ENCODE measurements at places on chromosomes 1 and 21.

DNA sequence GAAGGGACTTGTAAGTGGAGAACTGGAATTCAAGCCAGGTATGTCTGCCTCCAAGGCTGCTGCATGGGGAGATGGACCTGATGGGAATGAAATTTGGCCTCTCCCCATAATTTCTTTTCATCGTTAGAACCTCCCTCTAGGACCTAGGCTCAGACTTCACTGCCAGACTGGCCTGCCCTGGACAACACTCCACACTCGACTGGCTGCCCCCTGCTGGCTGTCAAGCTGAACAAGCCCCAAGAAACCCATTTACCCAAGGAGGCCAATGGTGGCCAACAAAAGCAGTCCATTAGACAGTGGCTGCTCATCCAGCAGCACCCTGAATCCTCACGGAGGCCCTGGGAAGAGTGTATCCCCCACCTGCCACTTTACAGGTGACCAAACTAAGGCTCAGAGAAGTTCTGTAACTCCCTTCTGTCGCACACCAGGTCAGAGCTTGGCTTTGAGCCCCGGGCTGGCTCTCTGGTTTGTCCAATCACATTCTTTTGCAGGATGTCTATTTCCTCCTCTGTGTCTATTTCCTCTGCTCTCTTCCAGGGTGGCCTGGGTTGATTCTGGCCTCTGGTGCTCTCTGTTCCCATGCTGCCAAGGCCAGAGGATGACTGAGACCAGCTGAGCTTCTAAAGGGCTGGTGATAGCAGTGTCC, 3.8 kb downstream of the RNF186 start:
- H3K4me3 ChIP-seq = no peak overlapping the region
- no peaks in the 10 kb centered on the region for H3K36me3 ChIP-seq
- no peaks in the 10 kb centered on the region for H3K4me1 ChIP-seq
- peaks cover 4% of the 10 kb centered on the region for H3K27me3 ChIP-seq

- no peak overlapping the region for H3K27ac ChIP-seq
- H3K27me3 ChIP-seq = peaks cover 9% of the 10 kb centered on the region
- no peak overlapping the region for H3K4me3 ChIP-seq
- no peak for DNase-seq
Measured at GRCh38 chr1:204756811-204757210, 71.3 kb upstream of the LRRN2 start.

GRCh38 chr1:239244084-239244483, 142.3 kb upstream of the CHRM3 start:
- no peaks in the 10 kb centered on the region for H3K27me3 ChIP-seq
- no peaks in the 10 kb centered on the region for H3K4me1 ChIP-seq
- no peak overlapping the region for H3K27ac ChIP-seq
- no peak for DNase-seq

DNA sequence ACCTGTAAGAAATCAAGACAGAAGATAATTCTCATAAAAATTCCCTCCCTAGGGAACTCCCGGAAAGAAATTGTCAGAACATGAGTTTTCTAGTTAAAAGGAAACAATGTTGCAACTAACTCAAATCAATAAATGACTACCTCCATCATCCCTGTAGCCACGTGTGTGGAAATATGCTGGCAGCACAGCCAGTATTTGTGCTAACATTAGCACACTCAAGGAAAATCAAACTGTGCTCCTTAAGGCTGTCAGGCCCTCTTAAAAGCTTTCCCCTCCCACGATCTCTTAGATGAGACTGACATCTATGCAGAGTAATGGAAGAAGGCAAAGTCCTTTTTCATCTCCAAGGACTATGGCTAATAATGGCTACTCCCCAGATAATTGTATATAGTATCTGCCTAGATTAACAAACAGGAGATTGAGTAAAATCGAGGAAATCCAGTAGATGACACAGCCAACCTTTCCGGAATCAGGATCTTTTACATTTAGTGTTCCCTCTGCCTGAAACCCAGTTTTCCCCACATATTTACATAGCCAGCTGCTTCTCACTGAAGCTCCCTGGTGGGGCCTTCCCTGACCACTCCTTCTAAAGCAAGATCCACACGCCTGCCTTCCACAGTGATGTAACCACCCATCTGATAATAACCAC, 50.9 kb upstream of the NR5A2 start:
- peaks cover 18% of the 10 kb centered on the region for H3K27me3 ChIP-seq
- DNase-seq = no peak
- no peaks in the 10 kb centered on the region for H3K36me3 ChIP-seq

GRCh38 chr1:9371391-9371935, 78.8 kb downstream of the SPSB1 start:
- H3K27ac ChIP-seq = no peak overlapping the region
- no peaks in the 10 kb centered on the region for H3K27me3 ChIP-seq
- no peak for DNase-seq
- H3K4me3 ChIP-seq = no peak overlapping the region

DNA sequence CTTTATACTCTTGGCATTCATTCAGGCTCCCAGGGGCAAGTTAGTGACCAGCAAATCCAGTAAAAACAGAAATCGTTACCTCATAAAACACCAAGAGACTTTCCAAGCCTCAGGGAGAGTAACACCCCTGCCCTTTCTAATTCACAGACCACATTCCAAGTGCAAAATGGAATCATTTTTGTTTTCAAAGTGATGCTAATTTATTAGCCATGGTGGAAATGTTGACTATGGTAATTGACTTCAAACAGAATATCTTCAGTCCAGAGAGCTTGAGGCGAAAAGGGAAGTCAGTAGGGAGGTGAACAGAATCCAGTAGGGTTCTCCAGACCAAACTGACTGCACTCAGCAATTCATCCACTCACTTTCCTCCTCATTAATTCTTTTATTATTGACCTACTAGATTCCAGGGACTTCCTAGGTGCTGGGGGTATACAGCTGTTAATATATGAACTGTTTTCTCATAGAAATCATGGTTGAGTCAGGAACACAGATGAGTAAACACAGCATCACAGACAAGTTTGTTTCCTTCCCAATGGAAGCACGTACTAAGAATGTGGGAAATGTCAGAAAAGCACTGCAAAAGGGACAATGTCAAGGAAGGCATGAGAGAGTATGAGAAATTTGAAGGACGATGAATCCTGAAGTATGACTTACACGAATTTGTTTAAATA, 388.5 kb upstream of the C1orf87 start:
- H3K27me3 ChIP-seq = no peaks in the 10 kb centered on the region
- H3K4me1 ChIP-seq = no peaks in the 10 kb centered on the region

DNA sequence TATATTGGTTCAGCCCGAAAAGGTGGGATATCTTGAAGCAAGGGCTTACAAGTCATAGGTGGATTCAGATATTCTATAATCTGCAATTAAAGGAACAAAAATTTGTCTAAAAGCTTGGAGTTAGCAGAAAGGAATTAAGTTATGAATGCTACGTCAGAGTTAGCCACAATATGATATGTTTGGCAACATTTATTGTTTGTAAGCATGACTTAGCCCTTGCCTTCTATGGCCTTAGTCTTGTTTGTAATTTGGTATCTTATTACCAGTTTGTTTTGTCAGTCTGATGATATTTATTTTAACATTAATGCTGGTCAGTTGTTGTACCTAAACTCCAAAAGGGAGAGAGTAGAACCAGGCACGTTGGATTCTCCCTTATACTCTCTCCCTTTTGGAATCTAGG, 43.1 kb upstream of the SUCO start:
- H3K4me3 ChIP-seq = no peak overlapping the region
- no peak overlapping the region for H3K27ac ChIP-seq
- peaks cover 20% of the 10 kb centered on the region for H3K27me3 ChIP-seq

- H3K36me3 ChIP-seq = no peaks in the 10 kb centered on the region
- no peak overlapping the region for H3K27ac ChIP-seq
- H3K4me3 ChIP-seq = no peak overlapping the region
- peaks cover 4% of the 10 kb centered on the region for H3K4me1 ChIP-seq
Measured at GRCh38 chr1:69657971-69658370, 90.2 kb downstream of the LRRC7 start.

DNA sequence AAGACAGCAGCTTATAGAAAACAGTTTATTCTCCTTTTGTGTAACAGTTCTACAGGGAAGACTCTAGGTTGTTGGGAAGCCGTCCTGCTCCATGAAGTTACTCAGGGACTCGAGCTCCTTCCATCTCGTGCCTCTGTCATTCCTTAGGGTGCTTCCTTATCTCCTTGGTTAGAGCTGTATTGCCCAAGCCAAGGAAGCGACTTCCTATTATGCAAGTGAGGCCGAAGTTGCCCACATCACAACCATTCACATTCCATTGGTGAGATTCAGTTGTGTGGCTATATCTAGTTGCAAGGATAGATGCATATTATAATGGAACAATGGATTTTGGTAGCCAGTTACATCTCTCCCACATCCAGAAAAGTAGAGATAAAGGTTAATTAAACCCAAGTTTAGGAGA, 9.0 kb downstream of the GSTM5 start:
- no peaks in the 10 kb centered on the region for H3K36me3 ChIP-seq
- no peak for DNase-seq
- H3K27ac ChIP-seq = no peak overlapping the region

DNA sequence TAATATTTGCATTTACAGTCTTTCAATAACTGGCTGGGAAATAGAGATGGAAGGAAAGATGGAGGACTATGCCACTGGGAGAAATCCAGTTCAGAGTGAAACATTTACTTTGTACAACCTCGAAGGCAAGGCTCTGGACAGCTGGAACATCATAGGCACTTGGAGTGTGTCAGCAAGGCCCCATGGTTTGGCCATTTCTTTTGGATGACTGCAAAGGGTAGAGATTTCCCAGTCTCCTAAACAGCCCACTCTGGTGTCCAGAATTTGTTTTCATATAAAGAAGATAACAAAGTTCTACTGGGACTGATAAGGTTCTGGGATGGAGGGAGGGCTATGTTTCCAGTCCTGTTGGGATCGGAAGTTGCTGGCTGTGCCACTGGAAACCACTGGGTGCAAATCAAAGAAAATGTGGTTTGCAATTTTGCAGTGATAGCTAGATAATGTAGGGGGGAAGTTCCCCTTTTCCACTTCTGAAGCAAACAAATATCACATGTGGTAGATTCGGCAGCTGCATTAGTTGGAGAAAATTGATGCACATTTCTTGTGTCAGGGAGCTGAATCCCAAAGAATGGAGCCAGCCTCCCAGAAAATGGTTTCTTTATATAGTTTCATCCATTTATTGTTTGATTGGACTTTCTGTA, 16.2 kb downstream of the KCND3 start:
- DNase-seq = no peak
- H3K27me3 ChIP-seq = peaks cover 38% of the 10 kb centered on the region
- no peaks in the 10 kb centered on the region for H3K36me3 ChIP-seq
- no peak overlapping the region for H3K4me3 ChIP-seq

DNA sequence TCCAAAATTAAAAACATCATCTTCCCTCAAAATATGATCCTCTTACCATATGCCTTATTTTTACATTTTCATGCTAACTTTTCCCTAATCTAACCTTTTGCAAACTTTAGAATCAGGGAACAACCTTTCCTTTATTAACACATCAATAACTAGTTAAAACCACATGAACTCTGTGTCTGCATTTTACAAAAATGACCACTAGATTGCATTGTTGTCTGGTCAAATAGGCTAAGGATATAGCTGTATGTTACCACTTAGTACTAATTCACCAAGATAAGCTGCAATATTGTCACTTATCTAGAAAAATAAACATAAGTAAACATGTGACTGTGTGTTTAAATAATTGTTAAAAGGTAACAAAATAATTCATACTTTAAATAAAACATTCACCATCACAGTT, 82.3 kb downstream of the DENND1B start:
- no peak for DNase-seq
- H3K27me3 ChIP-seq = no peaks in the 10 kb centered on the region
- peaks cover 26% of the 10 kb centered on the region for H3K36me3 ChIP-seq
- no peak overlapping the region for H3K4me3 ChIP-seq
- no peak overlapping the region for H3K27ac ChIP-seq
- no peaks in the 10 kb centered on the region for H3K4me1 ChIP-seq

DNA sequence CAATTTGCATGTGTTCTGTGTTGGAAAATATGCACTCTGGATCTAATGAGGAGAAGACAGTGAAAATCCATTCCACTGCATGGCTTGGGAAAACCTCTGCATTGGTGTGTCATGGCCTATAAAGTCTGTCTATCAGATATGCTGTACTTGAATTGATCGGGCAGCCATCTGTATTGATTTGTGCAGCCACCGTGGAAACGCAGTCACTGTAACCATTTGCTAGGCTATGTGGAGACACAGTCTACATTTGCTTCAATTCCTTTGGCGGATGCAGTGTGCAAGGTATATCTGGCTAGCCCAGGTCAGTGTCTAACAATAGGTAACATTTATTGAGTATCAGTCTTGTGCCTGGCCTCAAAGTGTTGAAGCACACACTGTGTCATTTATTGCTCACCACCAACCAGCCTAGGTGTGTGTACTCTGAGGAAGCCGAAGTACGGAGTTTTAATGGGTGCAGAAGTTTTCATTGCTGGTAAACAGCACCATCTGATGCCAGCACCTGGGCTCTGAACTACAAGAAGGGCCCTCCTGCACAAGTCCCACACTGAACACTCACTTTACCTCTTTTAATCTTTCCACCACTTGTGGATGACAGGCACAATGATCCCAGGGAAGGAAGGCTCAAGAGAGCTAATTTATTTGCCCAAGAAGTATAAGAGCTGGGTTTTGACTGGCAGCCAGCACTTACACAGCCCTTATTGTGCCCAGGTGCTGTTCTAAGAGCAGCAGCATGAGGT, 83.4 kb downstream of the DAB1 start:
- no peaks in the 10 kb centered on the region for H3K4me1 ChIP-seq
- DNase-seq = no peak
- H3K27ac ChIP-seq = no peak overlapping the region
- no peaks in the 10 kb centered on the region for H3K36me3 ChIP-seq
- no peak overlapping the region for H3K4me3 ChIP-seq
- no peaks in the 10 kb centered on the region for H3K27me3 ChIP-seq

- peaks cover 6% of the 10 kb centered on the region for H3K27me3 ChIP-seq
- DNase-seq = no peak
- H3K4me1 ChIP-seq = no peaks in the 10 kb centered on the region
- no peak overlapping the region for H3K4me3 ChIP-seq
Measured at GRCh38 chr1:171158551-171158950, 26.5 kb upstream of the FMO2 start.

All from activated CD4-positive, alpha-beta T cell treated with anti-CD3 and anti-CD28 coated beads, Interleukin-2, amount 10 ng/mL, durations not matched to agents 7 days and 5 days (primary cell).